SJSA1 (cell line): ENCODE measurements at places on chromosomes 2 and 18. TPM values are rescaled to one million over a fixed set of nuclear protein-coding genes. Genes with fewer than 3 reads are reported as not detected.

Gene GTF3C2
- total RNA-seq: 36.2 and 46.4 TPM in 2 replicates

Gene ZSCAN30
- 7.5 TPM in 2 replicates for total RNA-seq

Gene MYL12A
- 1,425 and 1,642 TPM in 2 replicates for total RNA-seq

Gene SLC9A4
- total RNA-seq: not detected in 2 replicates

Gene MYL1
- not detected in 2 replicates for total RNA-seq

Gene EN1
- 4.0 and 4.7 TPM in 2 replicates for total RNA-seq

Gene SIX2
- 3.6 and 5.6 TPM in 2 replicates for total RNA-seq

Gene STON1
- total RNA-seq: 7.8 and 8.8 TPM in 2 replicates

Gene CAPN14
- total RNA-seq: 0.41 TPM in 1 of 2 replicates, not detected in the other

Gene ELOA2
- not detected in 2 replicates for total RNA-seq

Gene OTOS
- not detected in 2 replicates for total RNA-seq

Gene RNF125
- not detected in 2 replicates for total RNA-seq

Gene GKN2
- not detected in 2 replicates for total RNA-seq

Gene GPR39
- total RNA-seq: 2.1 and 2.6 TPM in 2 replicates

Gene TXNDC2
- 0.05 TPM in 1 of 2 replicates, not detected in the other for total RNA-seq

Gene TBR1
- total RNA-seq: 0.03 TPM in 1 of 2 replicates, not detected in the other

Gene NAT8
- total RNA-seq: not detected in 2 replicates

Gene SKOR2
- total RNA-seq: not detected in 2 replicates

Gene MYO3B
- total RNA-seq: not detected in 2 replicates

Gene RSAD2
- total RNA-seq: not detected in 2 replicates

Gene WDSUB1
- 8.4 and 9.9 TPM in 2 replicates for total RNA-seq

Gene MIB1
- total RNA-seq: 53.0 and 65.4 TPM in 2 replicates

Gene RMC1
- total RNA-seq: 22.6 and 27.9 TPM in 2 replicates

Gene OR6B2
- not detected in 2 replicates for total RNA-seq

Gene NCKAP5
- 1.2 and 2.5 TPM in 2 replicates for total RNA-seq

Gene HTR2B
- total RNA-seq: 0.21 TPM in 1 of 2 replicates, not detected in the other

Gene TFPI
- 82.1 and 133 TPM in 2 replicates for total RNA-seq

Gene PDE1A
- not detected in 2 replicates for total RNA-seq

Gene ALPG
- total RNA-seq: 0.03 TPM in 1 of 2 replicates, not detected in the other

Gene SLC8A1
- 17.6 and 20.1 TPM in 2 replicates for total RNA-seq

Gene COLEC12
- 58.8 and 111 TPM in 2 replicates for total RNA-seq

Gene MROH2A
- total RNA-seq: not detected in 2 replicates

Gene PAX3
- total RNA-seq: 0.03 TPM in 1 of 2 replicates, not detected in the other

Gene KCTD1
- total RNA-seq: 10.8 and 11.9 TPM in 2 replicates

Gene RAB31
- total RNA-seq: 58.9 and 72.2 TPM in 2 replicates
